ENCODE measurements at places on chromosomes 1 and 21. TPM values are rescaled to one million over a fixed set of nuclear protein-coding genes. Genes with fewer than 3 reads are reported as not detected.
A peak's percentile ranks its signal among the peaks of the same experiment; 100 is the strongest.

DNA sequence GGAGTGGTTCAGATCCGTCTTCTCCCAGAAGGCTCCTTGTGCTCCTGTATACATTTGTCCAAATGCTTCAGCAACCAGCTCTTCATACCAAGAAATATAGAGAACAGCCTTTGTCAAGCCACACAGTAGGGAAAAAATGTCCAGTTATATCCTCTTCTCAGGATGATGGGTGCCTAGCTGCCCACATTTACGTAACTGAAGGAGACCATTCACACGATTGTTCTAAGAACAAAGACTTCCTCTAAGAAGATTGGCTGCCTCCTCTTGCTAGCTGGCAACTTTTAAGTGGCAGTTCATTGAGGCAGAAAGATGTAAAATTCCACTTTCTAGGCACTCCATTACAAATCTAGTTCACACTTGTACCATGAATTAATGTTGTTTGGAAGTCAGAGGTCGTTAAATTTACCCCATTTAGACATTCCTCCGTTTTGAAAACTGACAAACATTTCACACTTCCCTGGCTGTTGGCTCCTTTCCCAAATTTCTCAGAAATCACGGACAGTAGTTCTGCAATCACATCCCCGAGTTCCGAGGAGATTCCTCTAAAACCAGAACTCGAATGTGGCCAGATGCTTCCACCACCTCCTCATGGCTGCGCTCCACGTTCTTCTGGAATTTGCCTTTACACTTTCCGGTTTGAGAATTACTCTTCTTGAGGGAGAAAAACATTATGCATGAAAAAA, 45.6 kb upstream of the CSF1 start:
- DNase-seq = no peak

IL12RB2 gene
- total RNA-seq = 18.2 TPM

- no peak for DNase-seq
Measured at GRCh38 chr1:15578921-15579682, 5.7 kb downstream of the AGMAT start.

DNA sequence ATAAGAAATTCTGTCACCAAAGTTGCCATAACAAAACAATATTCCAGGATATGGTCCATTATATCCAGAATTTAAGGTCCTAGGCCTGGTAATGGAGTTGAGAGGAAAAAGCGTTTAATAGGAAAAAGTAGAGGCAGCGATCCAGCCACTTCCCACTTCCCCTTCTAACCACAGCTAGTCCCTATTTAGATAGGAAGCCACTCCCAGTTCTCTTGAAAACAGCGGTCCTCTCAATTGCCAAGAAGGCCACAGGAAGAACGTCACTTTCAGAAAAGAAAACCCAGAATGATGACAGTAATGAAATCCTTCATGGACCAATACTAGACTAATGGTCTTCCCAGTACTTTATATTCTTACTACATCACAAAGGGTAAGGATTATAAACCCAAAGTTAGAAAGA, 38.6 kb downstream of the ABL2 start:
- no peak for DNase-seq

- DNase-seq = no peak
Measured at GRCh38 chr1:33724348-33724747, 139.5 kb upstream of the HMGB4 start.

GRCh38 chr1:44941424-44942324, 44.7 kb downstream of the EIF2B3 start:
- DNase-seq = no peak

SLAMF6 gene
- total RNA-seq = 88.2 TPM

DNA sequence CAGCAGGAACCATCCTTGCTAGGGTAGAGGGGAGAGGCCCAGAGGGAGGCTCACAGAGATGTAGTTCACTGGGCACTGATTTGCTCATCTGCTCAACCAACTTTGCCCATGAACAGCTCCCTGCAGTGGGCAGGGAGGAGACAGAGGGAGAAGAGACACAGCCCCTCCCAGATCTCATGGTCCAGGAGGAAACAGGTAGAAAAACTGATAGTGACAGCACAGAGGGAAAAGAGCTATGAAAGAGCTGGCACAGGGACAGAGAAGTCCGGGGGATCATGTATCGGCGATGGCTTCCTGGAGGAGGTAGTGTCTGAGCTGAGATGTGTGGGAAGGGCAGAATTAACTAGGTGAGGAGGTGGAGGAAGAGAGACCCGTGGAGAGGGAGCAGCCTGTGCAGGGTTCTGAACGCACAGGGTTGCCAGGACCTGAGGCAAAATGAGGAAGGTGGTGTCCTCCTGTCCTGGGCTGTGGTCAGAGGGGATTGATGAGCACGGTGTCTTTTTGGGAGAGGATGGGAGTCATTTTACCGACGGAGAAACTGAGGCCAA, 85.9 kb downstream of the PTPRU start:
- DNase-seq = no peak

DNA sequence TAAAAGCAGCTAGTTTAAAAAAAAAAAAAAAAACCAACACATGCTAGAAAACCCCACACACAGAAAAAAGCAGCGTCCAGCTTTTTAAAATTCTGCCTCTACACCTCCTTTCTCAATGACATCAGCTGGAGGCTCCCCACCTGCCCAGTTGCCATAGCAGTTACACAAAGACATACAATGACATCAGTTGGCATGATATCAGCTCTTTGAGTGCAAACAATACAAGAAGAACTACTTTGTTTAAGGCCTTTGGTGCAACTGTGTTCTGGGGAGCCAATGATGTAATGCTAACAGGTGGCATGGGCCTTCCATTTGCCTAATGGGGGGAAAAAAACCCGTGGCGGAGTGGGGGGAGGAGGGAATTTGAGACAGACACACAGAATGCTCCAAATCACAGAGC, 32.9 kb downstream of the DUSP10 start:
- peak; percentile 48 for DNase-seq

- DNase-seq = no peak
Measured at GRCh38 chr1:237470712-237471338, 419.9 kb downstream of the ZP4 start.

SPRR2F gene
- total RNA-seq = not detected

DNA sequence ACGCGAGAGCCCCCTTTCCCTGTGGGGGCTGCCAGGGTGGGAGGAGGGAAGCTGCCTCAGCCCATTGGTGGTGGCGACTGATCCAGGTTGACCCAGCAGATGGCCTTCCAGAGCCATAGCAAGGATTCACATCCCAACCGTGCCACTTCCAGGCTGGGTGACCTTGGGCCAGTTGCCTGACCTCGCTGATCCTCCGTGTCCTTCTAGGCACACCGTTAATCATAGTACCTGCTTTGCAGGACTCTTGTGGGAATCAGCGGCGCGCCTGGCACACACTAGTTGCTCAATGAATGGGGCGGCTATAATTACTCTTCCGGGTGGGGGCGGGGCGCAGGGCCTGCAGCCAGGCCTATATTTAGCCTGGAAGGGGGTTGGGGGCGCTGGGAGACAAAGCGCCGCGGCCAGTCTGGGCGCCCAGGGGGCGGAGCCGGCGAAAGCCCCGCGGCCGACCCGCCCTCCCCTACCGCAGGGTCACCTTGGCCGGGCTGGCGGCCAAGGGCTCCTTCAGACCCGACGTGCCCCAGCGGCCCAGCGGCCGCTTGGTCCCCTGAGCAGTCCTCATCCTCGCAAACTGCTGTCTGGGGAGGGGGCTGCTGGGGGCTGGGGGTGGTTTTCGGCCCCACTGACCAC, 5.1 kb downstream of the HSPB7 start:
- DNase-seq = peak; percentile 44

TEKT2 gene
- not detected for total RNA-seq

- DNase-seq = peak; percentile 59
Measured at GRCh38 chr1:12001249-12001917, 17.9 kb upstream of the MIIP start.

- no peak for DNase-seq
Measured at GRCh38 chr1:203547771-203548421, 53.9 kb downstream of the OPTC start.

DNA sequence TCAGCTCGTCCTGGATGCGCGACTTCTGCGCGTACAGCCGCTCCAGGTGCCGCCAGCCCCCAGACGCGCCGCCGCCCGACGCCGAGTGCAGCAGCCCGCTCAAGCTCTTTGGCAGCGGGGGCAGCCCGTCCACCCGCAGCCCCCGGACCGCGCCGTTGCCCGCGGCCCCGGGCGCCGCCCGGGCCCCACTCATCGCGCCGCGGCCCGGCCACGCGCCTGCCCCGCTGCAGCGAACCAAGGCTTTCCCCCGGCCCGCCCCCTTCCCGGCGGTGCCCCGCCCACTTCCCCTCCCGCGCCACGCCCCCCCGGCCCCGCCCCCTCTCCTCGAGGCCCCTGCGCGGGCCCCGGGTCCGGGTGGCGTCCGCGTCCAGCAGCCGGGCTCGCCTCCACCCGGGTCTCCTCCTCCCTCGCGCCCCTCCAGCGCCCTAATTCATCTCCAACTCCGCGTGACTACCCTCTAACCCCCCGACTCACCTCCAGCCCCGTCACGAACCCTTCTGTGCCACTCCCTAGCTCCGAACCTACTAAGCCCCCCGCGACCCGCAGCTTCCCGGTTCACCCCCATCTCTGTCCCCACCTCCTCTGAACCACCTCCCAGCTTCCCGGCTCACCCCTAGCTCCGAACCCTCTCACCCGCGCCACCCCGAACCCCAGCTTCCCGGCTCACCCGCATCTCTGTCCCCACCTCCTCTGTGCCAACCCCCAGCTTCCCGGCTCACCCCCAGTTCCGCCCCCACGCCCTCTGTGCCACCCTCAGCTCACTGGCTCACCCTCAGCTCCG, at the start of gene FAM89A:
TSS of gene FAM89A (minus strand) at position 236 of the 781 bp plus-strand sequence. CDS start at position 193, 43 bp downstream.
- peak; percentile 65 for DNase-seq
